ENCODE measurements at places on chromosomes 12 and 14.

GRCh38 chr12:75646329-75647210, 135.2 kb upstream of the KRR1 start:
- no peak for DNase-seq

GRCh38 chr14:78451319-78451695, 281.1 kb downstream of the NRXN3 start:
- no peak for DNase-seq

DNA sequence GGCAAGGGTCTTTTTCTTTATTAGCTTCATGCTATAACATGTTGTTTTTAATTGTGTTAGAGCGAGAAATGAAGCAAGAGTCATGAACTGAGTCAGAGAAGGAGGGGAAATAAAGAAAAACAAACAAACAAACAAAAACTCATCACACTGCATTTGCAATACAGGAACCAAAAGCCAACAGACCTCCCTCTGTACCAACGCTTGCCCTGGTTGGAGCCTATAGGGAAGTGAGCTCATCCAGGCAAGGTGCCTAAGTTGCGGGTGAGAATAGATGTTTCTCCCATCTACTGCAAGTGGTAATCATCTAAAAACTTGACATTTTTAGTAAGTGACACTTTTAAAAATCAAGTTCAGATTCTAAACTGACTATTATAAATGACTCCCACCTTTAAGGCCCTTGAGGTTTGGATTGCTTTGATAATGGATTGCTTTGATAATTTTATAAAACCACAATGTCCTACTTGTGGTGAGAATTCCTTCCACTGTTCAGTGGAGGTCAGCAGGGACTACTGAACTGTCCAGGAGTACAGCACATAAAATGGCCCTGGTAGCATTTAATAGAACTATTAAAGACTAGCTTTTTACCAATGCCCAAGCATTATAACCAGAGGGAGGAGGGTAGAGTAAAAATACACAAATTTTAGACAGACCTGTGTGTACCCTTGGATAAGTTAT, 31.3 kb downstream of the SLC38A1 start:
- DNase-seq = no peak

- no peak for DNase-seq
These were observed 270.6 kb downstream of the SLC6A15 start for GRCh38 chr12:84641940-84642545.

- DNase-seq = no peak
These were observed 229.7 kb downstream of the TTC6 start for GRCh38 chr14:37824939-37825712.

DNA sequence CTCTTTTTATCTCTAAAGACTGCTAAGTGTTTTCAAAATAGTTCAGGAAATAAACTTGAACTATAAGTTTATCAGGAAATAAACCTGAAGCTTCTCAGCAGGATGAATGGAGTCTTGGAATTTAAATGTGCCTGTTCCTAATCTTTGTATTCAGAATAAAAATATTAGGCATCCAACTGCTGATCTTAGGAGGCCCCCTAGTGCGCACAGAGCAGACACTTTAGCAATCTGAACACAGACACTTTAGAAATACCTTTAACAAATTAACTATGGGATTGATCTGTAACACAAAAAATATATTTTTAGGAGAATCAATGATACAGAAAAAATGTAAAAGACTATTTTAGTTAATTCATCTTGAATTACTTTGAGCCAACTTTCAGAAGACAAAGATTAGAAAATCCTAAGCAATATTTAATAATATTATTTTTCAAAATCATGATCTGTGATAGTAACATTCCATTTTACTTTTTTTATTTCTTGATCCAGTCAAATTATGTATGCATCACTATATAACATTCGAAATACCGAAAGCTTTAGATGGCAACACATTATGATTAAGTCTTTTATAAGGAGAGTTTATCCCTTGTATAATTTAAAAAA, 80.9 kb downstream of the SLC41A2 start:
- DNase-seq = peak; percentile 51

DNA sequence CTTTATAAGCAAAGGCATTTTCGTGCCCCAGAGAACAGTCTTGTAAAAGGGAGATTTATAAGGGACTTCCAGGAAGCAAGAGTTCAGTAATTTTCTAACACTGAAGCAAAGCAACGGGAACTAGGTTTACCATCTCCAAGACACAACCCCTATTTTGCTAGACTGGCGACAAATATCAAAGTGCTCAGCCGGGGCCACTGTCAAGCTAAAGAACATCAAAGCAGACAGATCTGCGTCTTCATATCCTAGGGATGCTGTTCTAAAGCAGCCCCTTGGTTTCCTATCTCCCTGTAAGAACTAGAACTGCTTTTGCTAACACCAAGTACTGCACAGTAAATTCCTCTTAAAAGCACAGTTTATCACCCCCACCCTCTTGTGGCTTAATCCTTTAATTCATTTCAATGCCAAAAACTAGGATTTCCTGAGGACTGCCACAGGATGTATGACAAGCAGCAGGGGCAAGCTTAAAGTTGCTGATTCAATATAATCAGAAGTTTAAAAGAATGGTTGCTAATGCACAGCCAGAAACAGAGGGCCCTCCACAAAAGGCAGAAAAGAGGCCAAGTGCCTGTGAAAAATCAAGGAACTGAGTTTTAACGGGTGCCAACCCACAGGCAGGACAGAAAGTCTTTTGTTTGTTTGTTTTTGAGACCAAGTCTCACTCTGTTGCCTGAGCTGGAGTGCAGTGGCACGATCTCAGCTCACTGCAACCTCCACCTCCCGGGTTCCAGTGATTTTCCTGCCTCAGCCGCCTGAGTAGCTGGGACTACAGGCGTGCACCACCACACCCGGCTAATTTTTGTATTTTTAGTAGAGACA, 44.0 kb upstream of the ISM2 start:
- no peak for DNase-seq

GRCh38 chr14:50947446-50947845, 3.2 kb upstream of the PYGL start:
- no peak for DNase-seq

DNA sequence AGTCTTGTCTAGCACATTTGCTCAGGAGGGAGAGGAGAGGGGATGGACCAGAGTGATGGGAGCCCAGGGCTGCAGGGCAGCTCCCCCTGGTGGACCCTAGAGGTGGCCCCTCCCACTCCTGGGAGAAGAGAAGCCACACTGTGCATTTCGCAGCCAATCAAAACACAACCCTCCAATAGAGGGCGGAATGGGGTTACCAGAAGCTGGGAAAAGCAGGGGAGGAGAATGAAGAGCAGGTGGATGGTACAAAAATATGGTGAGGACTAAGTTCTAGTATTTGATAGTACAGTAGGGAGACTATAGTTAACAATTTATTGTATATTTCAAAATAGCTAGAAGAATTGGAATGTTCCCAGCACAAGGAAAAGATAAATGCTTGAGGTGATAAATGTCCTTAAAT, 23.6 kb downstream of the VASH1 start:
- DNase-seq = peak; percentile 83

DNA sequence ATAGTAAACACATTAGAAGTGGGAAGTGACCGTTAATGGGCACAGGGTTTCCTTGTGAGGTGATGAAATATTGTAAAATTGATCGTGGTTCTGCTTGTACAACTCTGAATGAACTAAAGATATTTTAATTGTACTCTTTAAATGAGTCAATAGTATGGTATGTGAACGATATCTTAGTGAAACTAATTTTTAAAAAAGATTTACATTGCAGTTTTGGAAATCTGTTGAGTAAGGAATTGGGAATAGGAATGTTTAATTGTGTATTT, 1.7 kb downstream of the ZNF410 start:
- no peak for DNase-seq

GRCh38 chr12:32522331-32523221, 123.2 kb downstream of the FGD4 start:
- no peak for DNase-seq

- DNase-seq = no peak
These were observed 32.1 kb upstream of the IL22 start for GRCh38 chr12:68285541-68285940.

DNA sequence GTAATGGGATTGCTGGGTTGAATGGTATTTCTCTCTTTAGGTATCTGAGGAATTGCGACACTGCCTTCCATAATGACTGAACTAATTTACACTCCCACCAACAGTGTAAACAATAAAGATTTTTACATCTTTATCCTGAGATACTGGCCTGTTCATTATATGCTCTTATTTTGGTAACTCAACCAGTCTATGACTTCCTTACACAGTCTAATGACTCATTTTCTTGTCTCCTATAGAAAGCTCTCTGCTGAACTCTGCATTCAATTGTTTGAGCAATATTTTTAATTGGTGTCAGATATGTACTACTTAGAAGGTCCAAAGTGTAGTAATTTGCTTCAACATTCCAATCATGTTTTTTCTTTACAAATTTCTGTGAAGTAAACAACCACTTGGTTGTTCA, 1351.8 kb downstream of the FSCB start:
- DNase-seq = no peak

DNA sequence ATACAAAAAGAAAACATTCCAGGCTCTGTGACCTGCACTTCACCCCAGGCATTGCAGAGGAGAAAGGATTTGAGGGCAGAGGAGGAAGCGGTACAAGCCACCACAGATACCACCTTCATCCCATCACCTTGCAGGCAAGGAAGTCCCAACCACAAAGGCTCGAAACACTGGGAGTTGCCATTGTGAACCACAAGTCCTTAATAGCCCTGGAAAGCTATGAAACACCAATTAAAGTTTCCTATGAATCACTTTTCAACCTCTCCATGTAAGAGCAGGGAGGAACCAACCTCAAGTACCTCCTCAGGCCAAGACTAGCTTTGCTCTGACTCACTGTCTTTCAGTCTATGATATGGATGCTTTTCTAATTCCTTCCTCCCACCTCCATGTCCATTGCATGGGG, 27.0 kb downstream of the MAP3K9 start:
- peak; percentile 40 for DNase-seq

GRCh38 chr12:132952371-132953162, 3.5 kb downstream of the ZNF605 start:
- no peak for DNase-seq

DNA sequence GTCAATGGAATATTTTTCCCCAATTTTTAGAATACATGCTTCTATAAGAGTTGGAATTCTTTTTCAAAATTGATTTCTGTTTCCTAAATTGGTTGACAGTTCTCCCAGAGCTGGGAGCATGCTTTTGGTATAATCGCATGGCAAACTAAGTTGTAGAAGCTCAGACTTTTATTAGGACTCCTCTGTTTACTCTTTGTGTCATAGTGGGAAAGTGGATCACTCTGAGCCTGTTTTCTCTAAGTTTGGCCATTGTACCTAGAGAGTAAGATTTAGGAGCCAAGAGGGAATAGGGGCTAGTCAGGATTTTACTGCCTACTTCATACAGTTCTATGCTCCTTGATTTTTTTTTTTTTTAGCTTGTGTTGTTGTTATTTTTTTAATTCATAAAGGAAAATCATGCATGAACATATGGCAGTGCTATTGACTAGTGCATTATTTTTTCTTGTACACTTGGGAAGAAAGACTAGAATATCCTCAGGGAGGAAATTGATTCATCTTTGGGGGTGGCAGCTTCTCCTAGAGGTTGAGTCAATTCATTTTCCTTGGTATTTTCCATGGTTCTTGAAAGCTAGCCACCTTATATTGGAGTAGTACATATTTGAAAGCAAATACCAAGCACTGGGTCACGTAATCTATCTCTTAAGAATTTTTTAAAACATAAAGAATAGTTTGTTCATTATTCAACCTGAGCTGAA, 77.7 kb upstream of the TRAF3 start:
- DNase-seq = no peak

- no peak for DNase-seq
These were observed 2.1 kb downstream of the MYL6 start for GRCh38 chr12:56160193-56160763.

GRCh38 chr12:120225852-120226640, 25.1 kb upstream of the RPLP0 start:
- no peak for DNase-seq

- no peak for DNase-seq
These were observed 95.8 kb downstream of the ITPK1 start for GRCh38 chr14:93019970-93020369.

DNA sequence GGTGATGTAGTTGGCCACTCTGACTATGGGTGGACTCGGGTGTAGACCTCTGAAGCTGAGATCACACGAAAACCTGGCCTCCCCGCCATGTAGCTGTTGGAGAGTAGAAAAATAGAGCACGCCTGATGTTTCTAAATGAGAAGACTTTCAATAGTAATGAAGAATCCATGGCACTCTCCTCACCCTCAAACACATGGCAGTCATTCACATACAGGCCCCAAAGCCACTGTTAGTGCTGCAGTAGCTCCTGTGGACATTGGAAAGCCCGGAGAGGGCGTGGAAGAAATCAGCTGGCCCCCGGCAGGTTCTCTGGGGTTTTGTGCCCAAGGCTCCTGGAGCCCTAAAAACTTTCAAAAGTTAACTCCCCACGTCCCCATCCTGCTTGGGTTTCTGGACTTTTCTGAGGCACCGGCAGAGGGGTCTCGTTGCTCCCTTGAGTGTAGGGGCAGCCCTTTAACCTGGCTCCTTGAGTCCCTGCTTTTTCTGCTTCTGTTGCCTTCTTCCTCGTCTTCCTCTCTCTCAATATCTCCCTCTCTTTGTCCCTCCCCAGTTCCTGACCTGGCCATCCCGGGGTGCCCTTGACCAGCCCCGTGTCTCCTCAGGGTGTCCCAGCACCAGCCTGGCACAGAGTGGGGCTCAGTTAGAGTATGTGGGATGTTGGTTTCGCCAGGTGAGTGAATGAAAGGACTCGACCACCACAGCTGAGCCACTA, 8.3 kb downstream of the MEG3 start:
- no peak for DNase-seq

GRCh38 chr12:52246720-52247621, 13.9 kb downstream of the KRT7 start:
- DNase-seq = no peak

GRCh38 chr12:42469355-42470175, 120.0 kb downstream of the PRICKLE1 start:
- DNase-seq = no peak

DNA sequence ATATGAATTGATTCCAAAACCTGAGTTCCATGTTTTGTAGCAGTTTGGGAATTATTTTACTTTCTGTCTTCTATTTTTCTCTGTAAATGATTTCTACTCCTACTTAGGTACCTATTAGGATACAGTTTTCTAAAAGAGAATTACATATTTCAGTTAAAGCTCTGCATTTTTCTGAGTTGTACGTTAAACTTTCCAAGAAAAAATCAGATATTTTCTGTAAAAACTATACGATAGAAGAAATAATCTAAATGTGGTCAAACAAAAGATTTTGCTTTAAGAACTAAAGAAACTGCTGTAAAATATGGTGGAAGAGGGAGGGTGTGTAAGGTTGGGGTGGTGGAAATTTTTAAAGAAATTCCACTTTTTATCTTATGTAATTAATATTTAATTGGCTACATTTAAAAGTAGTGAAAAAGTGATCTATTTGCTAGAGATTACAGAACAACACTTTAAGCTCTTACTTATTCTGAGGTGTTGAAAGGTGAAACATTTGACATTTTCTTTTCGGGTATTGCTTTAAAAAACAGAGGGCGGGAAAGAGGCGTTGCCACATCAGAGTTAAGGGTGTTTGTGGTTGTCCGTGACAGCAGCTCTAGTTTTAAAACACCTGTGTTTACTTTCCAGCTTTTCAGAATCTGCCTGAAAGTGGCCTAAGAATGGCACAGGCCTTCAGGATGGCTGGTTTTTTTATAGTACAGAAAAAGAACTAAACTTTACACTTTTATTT, 187.3 kb downstream of the MIPOL1 start:
- no peak for DNase-seq

- DNase-seq = no peak
These were observed 574 bp upstream of the CRADD start for GRCh38 chr12:93676408-93677194.

- no peak for DNase-seq
These were observed 127.6 kb upstream of the ARID2 start for GRCh38 chr12:45601888-45602287.
